Sciatic nerve (tissue), 2 donors: ENCODE measurements at places on chromosomes 3 and 15. TPM values are rescaled to one million over a fixed set of nuclear protein-coding genes. Genes with fewer than 3 reads are reported as not detected.

CFAP100 gene
- 1.5 TPM for total RNA-seq

EIF1B gene
- 63.7 TPM for total RNA-seq

MAGI1 gene
- 64.6 TPM for total RNA-seq

IL20RB gene
- total RNA-seq, result 15.2 TPM

DNA sequence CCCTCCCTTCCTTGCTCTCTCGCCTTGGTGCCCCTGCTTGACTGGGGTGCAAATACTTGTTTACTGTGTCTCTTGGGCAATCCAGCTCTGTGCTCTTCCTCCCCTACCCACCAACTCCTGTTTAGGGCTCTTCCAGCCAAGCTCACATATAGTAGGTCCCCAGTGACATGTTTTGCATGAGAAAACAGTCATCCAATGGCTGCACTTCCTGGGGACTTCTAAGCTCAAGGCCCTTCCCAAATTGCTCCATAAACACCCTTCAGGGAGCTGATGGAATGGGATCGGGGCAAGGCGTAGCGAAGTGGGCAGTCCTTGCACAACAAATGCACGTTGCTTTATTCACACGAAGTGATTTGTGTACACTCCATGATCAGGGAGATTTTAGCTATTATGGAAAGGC, 9.4 kb upstream of the COPG1 start:
- DNase-seq, result no peak

- DNase-seq, result no peak
These were observed 13.3 kb upstream of the SH3BP5 start for GRCh38 chr3:15345608-15346137.

GRCh38 chr3:126557761-126558160, 971 bp downstream of the C3orf22 start:
- no peak for DNase-seq

DNA sequence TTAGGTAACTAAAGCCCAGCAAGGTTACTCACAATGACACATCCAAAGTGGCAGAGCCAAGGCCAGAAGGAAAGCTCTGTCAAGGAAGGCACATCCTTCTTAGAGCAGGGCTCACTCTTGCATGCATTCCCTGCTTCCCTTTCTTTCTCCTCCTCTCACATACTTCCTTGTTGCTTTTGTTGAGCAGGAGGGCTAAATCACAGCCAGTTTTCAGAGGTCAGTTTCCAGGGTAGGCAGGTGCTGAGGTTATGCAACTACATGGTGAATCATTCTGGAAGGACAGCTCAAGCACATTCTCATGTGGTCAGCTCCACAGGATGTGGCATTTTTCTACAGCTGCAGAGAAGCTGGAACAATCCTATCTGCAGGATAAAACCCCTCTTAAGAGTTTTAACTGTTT, 275.6 kb downstream of the ZNF621 start:
- DNase-seq, result no peak

GRCh38 chr3:41138601-41139000, 60.7 kb upstream of the CTNNB1 start:
- DNase-seq, result no peak

GRCh38 chr3:129065720-129066073, 5.1 kb downstream of the GP9 start:
- no peak for DNase-seq

DNA sequence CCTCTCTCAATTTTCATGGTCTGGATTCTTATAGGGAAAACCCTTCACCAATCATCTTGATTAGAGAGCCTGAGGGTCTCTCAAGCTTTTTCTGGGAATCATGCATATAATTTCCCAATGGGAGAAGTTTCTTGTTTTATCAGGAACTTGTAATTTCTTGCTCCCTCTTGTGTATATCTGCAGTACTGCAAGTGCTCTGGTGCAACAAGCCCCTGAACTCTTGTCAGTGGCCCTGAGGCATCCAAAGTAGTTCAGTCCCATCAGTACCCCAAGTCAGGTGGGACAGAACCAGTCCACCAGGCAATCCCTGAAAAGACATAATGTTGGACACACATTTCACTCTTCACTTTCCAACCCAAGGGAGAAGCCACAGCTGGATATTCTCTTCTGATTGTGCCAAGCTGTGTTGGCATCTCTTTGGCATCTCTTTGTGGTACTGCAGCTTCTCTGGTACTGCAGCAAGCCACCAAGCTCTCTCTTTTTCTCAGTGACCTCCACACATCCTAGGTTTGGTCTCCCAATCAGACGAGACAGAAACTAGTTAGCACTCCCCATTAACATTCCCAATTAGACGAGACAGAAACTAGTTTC, 214.5 kb downstream of the ZIC4 start:
- no peak for DNase-seq

DNA sequence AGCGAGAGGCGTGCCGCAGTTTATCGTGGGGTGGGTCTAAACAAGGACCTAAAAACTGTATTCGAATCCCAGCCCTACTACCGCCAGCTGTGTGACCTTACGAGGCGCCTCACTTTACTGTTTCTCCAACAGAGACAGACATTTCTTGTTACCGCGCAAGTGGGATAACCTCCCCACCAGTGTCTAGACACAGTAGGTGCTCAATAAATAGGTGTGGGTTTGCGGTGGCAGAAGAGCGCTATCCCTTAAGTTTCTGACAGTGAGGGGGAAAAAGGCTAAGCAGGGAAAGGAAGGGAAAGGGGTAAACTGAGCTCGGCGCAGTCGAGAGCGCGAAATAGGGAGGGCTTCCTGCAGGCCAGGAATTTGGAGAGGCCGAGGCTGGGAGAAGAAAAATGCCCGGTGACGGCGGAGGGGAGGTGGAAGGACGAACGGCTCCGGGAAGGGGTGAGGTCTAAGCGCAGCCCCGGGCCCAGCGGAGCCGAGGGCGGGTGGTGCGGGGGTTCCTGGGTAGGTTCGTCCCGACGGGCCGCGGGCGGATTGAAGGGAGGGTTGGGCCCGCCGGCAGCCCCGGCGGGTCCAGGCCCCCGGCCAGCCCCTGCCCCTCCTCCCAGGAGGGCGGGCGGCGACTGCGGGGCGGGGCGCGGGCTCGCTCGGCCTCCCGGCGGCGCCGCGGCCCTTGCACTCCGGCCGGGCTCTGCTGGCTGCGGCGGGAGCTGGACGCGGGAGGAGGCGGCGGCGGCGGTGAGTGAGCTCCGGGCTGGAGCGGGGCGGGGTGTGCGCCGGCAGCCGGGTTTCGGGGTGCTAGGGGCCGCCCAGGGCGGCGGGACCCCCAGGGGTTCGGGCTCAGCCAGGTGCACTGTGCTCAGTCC, at the start of gene CGNL1:
Gene CGNL1, plus strand, starts transcription at position 679 of the 869 bp plus-strand sequence. CDS start 61,495 bp downstream, outside the sequence.
- DNase-seq, result peak; percentile 69

DNA sequence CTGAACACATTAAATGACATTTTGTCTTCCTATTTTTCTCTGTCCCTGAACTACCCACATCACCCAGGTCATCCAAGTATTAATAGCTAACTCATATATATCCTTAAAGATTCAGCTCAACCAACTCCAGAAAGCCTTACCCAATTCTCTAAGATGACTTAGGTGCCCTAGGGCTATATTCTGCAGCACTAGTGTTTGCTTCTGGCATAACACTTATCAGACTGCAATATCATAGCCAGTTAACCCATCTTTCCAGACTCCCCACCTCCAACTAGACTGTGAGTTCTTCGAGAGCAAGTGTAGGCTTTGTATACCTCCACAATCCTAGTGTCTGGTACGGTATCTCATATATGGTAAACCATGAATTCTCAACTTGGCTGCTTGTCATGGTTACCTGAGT, 50.7 kb downstream of the SST start:
- no peak for DNase-seq

- no peak for DNase-seq
These were observed 4.1 kb upstream of the TBC1D23 start for GRCh38 chr3:100256731-100257151.
